ENCODE measurements at places on chromosomes 3 and 15. TPM values are rescaled to one million over a fixed set of nuclear protein-coding genes. Genes with fewer than 3 reads are reported as not detected.
A peak's percentile ranks its signal among the peaks of the same experiment; 100 is the strongest.

The ACKR4 gene
- not detected for total RNA-seq

The RASL12 gene
- total RNA-seq = 1.5 TPM

- no peak for DNase-seq
- H3K27ac ChIP-seq = no peak overlapping the region
- peaks cover 4% of the 10 kb centered on the region for H3K27me3 ChIP-seq
- peaks cover 26% of the 10 kb centered on the region for H3K4me1 ChIP-seq
- H3K36me3 ChIP-seq = no peaks in the 10 kb centered on the region
Observed at GRCh38 chr15:34725556-34725955, 29.2 kb downstream of the GJD2 start.

DNA sequence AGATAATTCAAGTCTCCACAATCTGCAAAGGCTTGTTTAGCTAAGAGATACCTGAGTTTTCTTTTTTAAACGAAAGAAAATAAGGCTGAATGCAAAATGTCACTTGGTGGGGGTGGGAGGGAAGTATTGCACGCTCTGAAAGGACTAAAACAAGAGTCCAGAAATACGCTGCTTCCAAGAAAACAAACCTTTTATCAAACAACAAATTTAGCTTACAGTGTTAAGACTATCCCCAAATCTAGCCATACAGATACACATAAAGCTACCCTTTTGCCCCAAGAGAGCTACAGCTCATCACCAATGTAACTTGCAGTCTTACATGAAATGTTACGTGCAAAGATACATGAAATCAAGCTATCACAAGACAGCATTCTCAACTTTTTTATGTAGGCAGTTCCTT is 522.5 kb downstream of the FOXP1 start:
- DNase-seq = no peak
- H3K4me3 ChIP-seq = no peak overlapping the region
- H3K36me3 ChIP-seq = no peaks in the 10 kb centered on the region
- H3K27me3 ChIP-seq = peaks cover 29% of the 10 kb centered on the region
- peaks cover 6% of the 10 kb centered on the region for H3K4me1 ChIP-seq

The AGBL1 gene
- 0.05 TPM for total RNA-seq

- DNase-seq = no peak
- no peaks in the 10 kb centered on the region for H3K4me1 ChIP-seq
- H3K36me3 ChIP-seq = no peaks in the 10 kb centered on the region
- H3K4me3 ChIP-seq = no peak overlapping the region
- no peaks in the 10 kb centered on the region for H3K27me3 ChIP-seq
Observed at GRCh38 chr3:70806556-70806955, 494.1 kb upstream of the MDFIC2 start.

The FGF12 gene
- 3.0 TPM for total RNA-seq

- DNase-seq = no peak
- no peaks in the 10 kb centered on the region for H3K36me3 ChIP-seq
- H3K27ac ChIP-seq = no peak overlapping the region
- H3K27me3 ChIP-seq = no peaks in the 10 kb centered on the region
- peaks cover 5% of the 10 kb centered on the region for H3K4me1 ChIP-seq
Observed at GRCh38 chr3:7745711-7746110, 755.9 kb upstream of the LMCD1 start.

The KCNMB2 gene
- total RNA-seq = 0.32 TPM

The IGSF10 gene
- not detected for total RNA-seq

GRCh38 chr3:25033407-25034029 is 394.5 kb upstream of the RARB start:
- no peaks in the 10 kb centered on the region for H3K36me3 ChIP-seq
- H3K27ac ChIP-seq = no peak overlapping the region
- no peak overlapping the region for H3K4me3 ChIP-seq
- peak; percentile 26 for DNase-seq

GRCh38 chr3:58260733-58261132 is 23.1 kb downstream of the ABHD6 start:
- DNase-seq = no peak
- H3K27me3 ChIP-seq = no peaks in the 10 kb centered on the region
- no peak overlapping the region for H3K4me3 ChIP-seq
- H3K36me3 ChIP-seq = peaks cover 5% of the 10 kb centered on the region
- no peak overlapping the region for H3K27ac ChIP-seq
- peaks cover 17% of the 10 kb centered on the region for H3K4me1 ChIP-seq

The EXD1 gene
- total RNA-seq = not detected

DNA sequence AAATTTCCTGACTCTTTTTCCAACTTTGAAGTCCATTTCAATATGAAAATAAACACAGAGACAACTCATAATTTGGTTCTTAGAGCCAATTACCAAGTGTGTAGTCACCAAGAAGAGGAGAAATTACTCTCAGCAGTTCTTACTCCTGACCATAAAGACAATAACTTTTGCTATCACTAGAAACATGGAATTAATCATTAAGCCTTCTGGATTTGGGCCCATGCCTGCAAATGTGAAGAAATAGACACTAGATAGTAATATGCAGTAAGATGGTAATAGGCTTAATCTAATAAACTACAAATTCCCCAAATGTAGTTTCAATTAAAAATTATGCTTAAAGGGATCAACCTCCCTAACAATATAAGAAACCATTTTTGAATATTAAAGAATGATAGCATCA is 185.1 kb upstream of the AGTR1 start:
- H3K36me3 ChIP-seq = no peaks in the 10 kb centered on the region
- no peaks in the 10 kb centered on the region for H3K27me3 ChIP-seq
- no peak overlapping the region for H3K4me3 ChIP-seq
- DNase-seq = no peak
- no peaks in the 10 kb centered on the region for H3K4me1 ChIP-seq
- H3K27ac ChIP-seq = no peak overlapping the region

DNA sequence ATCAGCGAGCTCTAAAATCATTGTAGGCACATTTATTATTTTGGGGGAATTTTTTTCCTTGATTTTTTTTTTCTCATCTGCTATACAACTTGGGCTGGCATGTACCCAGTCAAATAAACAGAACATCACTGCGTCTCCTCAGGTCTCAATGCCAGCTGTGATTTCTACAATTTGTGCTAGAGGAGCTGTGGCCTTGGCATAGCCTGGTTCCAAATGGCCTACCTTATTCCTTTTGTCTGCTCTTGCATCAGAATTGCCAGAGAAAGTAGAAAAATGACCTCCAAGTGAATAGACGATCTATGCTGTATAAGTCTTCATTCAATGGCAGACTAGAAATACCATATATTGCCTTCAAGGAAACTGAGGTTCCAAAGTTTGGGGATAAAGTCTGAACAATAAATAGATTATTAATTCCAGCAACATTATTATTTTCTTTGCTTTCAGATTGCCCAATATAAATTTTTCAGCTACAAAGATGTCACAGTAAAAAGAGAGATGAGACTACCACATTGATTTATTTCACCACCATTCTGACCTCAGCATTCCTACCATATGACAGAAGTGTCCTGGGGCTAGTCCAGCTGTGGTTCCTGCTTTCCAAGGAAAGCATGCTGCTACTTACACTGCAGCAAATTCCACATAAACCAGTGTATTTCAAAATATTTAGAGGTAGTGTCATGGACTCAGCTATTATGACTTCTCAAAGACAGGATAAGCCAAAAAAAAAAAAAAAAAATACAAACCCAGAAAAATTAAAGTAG is 493.9 kb upstream of the ZNF385D start:
- no peaks in the 10 kb centered on the region for H3K36me3 ChIP-seq
- DNase-seq = no peak
- no peak overlapping the region for H3K4me3 ChIP-seq
- no peaks in the 10 kb centered on the region for H3K27me3 ChIP-seq

The CLDN18 gene
- not detected for total RNA-seq

GRCh38 chr3:36476286-36476942 is 96.1 kb downstream of the STAC start:
- H3K4me1 ChIP-seq = no peaks in the 10 kb centered on the region
- H3K27ac ChIP-seq = no peak overlapping the region
- H3K4me3 ChIP-seq = no peak overlapping the region
- DNase-seq = no peak
- no peaks in the 10 kb centered on the region for H3K36me3 ChIP-seq
- H3K27me3 ChIP-seq = no peaks in the 10 kb centered on the region

DNA sequence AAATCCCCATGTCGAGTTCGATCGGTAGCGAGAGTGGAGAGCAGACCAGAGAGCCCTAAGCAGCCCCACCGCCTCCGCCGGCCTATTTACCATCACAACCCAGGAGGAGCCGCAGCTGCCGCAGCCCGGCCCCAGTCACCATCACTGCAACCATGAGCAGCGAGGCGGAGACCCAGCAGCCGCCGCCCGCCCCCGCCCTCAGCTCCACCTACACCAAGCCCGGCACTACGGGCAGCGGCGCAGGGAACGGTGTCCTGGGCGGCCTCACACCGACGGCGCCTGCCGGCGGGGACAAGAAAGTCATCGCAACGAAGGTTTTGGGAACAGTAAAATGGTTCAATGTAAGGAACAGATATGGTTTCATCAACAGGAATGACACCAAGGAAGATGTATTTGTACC is 89.5 kb upstream of the TPM1 start:
- no peak for DNase-seq
- H3K4me3 ChIP-seq = no peak overlapping the region
- peaks cover 3% of the 10 kb centered on the region for H3K36me3 ChIP-seq

GRCh38 chr3:101527441-101527840 is 14.4 kb upstream of the SENP7 start:
- no peaks in the 10 kb centered on the region for H3K4me1 ChIP-seq
- H3K27me3 ChIP-seq = peaks cover under 1% of the 10 kb centered on the region
- no peak overlapping the region for H3K27ac ChIP-seq
- no peaks in the 10 kb centered on the region for H3K36me3 ChIP-seq

DNA sequence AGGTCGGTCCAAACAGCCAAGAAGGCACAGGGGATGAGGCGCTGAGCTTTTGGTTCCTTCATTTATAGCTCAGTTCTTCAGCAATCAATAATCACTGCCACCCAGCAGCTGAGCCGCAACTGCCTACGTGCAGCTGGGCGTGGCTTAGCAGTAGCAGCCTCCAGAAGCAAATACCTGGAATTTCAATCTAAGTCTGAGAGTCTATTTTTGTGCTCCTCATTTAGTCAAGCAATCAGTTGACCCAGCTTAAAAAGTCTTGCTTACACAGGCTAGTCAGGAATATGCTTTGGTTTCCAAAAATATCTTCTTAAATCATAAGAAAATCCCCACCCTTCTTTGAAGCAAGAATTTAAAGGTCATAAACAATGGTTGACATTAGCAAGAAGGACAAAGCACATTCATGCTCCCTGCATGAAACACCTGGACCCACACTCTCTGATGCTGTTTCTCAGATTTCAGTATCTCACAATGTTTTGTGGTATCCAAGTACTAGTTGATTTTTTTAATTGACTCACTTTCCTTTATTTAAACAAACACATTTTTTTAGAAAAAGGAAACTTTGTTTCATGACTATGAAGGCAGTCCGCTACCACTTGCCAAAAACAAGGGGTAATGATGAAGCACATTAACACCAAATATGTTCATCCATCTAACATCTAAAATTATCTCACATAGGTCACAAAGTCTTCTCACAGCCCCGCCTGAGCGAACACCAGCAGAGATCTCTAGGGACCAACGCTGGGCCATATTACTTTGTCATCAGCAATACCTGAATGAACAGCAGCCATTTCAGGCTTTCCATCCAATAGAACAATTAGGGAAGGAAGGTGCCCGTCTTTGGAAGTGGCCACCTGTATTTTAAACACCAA is 106.1 kb downstream of the OXNAD1 start:
- no peak for DNase-seq
- H3K36me3 ChIP-seq = no peaks in the 10 kb centered on the region
- H3K27me3 ChIP-seq = no peaks in the 10 kb centered on the region
- H3K4me1 ChIP-seq = peaks cover 5% of the 10 kb centered on the region
- H3K27ac ChIP-seq = no peak overlapping the region
- H3K4me3 ChIP-seq = no peak overlapping the region

The TMEM40 gene
- total RNA-seq = not detected

The PYGO1 gene
- 32.2 TPM for total RNA-seq

DNA sequence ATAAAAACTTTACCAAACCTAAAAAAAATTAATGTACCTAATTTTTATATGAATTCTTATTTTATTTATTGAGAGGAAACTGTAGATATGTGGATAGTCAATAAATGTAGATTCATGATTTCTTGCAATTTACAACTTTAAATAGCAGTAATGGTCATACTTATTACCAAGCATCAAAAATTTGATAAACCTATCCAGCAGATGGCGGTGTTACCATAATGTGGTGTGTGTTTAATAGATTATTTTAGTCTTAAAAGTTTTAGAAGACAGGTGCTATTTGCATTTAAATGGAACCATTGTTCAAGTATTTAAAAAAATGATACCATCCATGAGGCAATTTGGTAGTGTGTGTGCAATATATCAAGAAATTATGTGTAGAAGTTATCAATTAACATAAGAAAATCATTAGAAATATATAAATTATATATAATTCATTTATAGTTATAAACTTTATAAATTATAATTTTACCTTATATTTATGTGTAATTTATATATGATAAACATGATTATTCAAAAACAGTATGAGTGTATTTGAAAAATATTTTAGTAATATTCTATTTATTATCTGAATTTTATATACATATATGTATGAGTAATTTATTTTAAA is 176.0 kb upstream of the BCHE start:
- peak; percentile 39 for DNase-seq
- no peaks in the 10 kb centered on the region for H3K27me3 ChIP-seq
- peaks cover 8% of the 10 kb centered on the region for H3K4me1 ChIP-seq

DNA sequence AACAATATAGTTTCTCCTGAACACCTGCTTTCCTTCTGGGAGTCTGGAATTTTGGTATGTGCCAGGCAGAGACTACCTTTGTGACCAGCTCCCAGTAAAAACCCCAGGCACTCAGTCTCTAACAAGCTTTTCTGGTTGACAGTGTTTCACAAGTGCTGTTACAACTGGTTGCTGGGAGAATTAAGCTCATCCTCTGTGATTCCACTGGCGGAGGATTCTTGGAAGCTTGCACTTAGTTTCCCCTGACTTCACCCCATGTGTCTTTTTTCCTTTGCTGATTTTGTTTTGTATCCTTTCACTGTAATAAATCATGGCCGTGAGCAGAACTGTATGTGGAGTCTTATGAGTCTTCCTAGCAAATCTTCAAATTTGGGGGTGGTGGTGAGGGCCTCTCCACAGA is 5.7 kb upstream of the TAGLN3 start:
- H3K27me3 ChIP-seq = no peaks in the 10 kb centered on the region
- H3K4me1 ChIP-seq = peaks cover 46% of the 10 kb centered on the region
- peak overlapping the region; percentile 11 for H3K4me3 ChIP-seq

DNA sequence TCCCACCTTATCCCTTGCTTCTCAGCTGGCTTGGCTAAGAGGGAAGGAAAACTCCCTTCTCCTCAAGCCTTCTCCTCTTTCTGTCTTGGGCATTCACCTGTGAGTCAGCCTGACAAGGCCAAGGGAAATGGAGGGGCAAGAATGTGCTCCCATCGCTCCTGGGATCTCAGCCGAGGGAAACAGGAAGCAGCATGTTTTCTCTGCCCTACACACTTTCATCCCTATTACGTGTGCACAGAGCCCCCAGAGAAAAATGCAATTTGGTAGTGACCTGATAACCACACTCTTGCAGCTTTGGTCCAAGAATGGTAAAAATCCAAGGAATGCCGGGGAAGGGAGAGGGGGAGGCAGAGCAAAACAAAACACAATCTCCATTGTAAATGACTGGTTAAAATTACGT is 32.9 kb upstream of the MTMR10 start:
- no peaks in the 10 kb centered on the region for H3K36me3 ChIP-seq
- no peaks in the 10 kb centered on the region for H3K4me1 ChIP-seq
- no peak for DNase-seq
- no peak overlapping the region for H3K27ac ChIP-seq

The ASB14 gene
- total RNA-seq = not detected

All from neural crest cell (in vitro differentiated cells).